ENCODE measurements at places on chromosomes 6 and 20. TPM values are rescaled to one million over a fixed set of nuclear protein-coding genes. Genes with fewer than 3 reads are reported as not detected.

The TMEM217 gene
- 0.40 TPM for total RNA-seq

The BTNL2 gene
- total RNA-seq: not detected

The BEND3 gene
- 1.1 TPM for total RNA-seq

The SLC22A2 gene
- 0.47 TPM for total RNA-seq

The PHACTR1 gene
- 0.20 TPM for total RNA-seq
